ENCODE measurements at places on chromosomes 5 and 9.

- no peak for DNase-seq
Observed at GRCh38 chr5:123485275-123485674, 26.7 kb upstream of the CSNK1G3 start.

DNA sequence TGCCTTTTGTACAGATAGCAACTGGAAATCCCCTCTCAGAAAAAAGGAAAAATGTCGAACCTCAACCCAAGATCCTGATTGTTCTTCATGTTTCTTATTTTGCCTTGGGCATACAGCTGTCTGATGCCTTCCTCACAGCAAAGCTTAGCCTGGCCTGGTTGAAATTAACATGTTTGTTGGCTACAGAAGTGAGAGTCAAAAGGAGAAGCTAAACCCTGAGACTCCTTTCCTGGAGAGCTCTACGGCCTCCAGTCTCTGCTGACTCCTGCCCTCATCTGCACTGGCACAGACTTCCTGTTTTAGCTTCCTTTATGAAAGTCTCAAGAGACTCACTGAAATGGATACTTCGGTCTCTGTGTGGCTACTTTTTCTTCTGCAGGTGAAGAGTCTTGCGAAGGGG is 186.7 kb downstream of the PARP8 start:
- DNase-seq: no peak

DNA sequence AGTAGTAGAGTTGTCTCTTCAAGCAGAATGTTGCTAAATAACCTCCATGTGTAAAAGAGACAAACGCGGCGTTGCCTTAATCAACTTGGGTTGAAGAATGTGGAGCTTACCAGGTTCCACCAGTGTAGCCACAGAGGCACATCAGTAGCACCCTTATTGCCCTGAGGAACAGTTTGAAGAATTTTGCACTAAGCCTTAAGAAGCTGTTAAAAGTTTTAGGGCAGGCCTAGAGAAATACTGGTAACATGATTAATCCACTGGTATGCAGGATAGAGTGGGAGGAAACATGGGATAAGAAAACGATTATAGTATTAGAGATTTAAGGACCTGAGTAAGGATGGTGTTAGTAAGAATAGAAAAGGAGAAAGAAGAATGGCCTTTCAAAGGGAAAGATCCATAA is 100.6 kb downstream of the ZCCHC7 start:
- no peak for DNase-seq

DNA sequence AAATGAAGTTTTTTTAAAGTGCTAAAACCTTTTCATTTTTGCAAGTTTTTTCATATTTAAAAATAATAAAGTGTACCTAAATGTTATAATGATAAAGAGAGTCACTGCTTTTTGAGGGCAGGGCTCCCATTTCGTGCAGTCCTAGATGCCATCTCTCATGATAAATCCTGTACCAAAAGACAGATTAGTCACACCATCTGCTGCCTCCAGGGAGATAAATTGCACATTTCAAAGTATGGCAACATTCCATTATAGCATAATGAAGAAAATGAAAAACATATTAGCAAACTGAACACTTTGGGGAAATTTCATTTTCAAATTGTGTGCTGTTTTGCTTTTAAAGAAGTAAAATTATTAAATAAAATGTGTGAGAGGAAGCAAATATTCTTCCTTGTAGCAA is 257.2 kb downstream of the KIAA0825 start:
- no peak for DNase-seq

- no peak for DNase-seq
Observed at GRCh38 chr5:56251440-56251839, 18.3 kb upstream of the ANKRD55 start.

DNA sequence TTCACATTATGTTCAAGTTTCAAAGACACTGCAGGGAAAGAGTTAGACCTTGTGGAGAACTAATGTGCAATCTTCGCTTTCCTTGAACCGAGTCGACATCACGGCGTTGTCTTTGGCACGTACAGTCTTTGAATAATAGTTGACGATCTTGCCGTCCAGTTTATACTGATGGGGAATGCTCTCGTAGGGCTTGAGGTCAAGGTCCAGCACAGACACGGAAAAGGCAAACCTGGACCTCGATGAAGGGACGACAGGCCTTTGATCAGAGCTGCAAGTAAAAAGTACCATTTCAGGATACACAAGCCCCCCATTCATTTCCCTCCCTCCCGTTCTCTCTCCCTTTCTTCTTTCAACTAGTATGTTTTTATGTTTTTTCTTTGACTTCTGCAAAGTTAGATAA is 54.1 kb downstream of the IPPK start:
- DNase-seq: no peak

DNA sequence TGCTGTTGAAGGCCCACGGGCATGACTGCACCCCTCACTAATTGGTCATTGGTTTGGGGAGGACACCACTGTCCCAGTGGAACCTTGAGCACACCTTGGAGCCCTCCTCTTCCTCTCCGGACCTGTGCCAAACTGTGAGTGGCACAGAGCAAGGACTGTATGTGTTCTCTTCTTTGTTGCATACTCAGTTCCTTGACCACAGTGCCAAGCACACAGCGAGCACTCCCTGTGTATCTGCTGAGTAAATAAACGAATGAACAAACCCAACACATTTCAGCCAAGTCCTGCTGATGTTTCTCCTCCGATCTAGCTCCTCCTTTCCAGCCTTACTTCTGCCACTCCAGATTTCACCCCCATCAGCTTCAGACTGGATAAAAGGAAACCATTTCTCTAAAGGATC is 2.7 kb upstream of the TRIM52 start:
- no peak for DNase-seq

DNA sequence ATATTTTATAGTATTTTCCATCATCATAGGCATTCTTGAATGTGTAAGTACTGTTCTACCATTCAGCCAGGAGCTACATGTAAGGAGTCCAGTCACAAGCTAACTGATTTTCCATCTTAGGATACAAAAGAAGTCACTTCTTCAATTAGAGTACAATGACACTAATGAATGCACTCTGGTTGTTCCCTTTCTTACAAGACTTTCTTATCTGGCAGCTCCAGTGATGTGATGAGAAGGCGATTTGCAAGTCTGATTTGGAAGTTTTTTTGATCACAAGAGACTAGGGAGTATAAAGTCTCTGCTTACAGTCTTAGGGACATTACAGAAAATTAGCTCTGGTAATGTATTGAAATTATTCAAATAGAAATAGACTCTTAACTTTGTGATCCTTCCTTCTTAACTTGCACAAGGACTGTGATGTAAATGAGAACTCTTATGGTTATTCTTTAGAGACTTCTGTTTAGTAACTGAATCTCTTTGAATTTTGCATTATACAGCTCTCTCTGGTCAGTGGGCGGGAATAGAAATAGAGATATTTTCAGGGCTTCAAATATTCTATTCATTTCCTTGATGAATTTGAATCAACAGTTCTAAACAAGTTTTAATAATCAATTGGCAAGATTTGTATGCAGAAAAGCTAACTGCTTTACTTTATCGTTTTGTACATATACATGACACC is 130.4 kb upstream of the CDH6 start:
- DNase-seq: no peak

GRCh38 chr5:157468293-157468965 is 8.4 kb downstream of the NIPAL4 start:
- DNase-seq: no peak

DNA sequence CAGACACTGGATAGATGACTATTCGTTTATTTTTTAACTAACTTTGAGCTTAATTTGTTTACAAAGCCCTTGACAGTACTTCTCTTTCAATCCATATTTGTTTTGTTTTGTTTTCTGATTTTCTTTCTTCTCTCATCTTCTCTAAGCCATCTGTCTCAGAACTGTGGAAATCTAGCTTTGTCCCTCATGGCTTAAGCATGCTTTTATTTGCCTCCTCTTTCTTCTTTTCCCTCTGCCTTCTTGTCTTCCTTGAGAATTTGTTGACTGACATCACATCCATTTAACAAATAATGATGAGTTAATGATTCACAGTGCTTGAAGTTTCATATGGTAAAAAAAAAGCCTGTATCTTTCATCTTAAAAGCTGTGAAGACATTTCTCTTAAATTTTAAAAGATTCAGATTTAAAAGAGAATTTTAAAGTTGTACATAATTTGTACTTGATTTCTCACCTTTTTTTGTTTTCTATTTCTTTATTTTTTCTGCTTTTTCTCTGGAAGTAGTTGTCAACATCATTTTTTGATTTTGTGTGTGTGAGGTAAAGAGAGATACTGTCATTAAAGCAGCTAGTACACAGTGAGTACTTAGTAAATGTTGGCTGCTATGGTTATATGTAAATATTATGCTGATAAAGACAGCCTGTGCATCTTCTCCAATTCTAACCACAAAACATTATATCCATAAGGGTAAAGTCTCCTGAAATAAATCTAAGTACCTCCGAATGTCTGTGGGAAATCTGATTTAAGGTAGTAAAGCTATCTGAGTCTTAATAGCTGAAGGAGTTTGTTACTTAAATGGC is 13.9 kb upstream of the SGCD start:
- DNase-seq: no peak

- DNase-seq: no peak
Observed at GRCh38 chr5:170223906-170224305, 8.9 kb upstream of the C5orf58 start.

DNA sequence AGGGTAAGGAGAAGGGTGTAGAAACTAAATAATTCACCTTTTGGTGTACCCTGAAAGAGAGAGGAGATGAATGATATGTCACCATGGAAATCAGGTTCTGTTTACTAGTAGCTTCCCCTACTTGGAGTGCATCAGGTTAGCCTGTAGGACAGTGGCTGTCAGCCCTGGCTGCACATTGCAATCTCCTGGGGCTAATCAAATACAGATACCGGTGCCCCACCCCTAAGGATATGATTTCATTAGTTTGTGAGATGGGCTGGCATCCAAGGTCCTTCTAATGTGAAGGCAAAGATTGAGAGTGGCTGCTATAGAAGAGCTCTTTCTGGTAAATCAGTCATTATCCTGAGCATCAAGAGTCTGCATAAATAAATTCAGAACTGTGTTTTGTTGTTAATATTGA is 47.2 kb downstream of the INSYN2B start:
- DNase-seq: no peak

- DNase-seq: no peak
Observed at GRCh38 chr9:4970970-4971641, 14.0 kb upstream of the JAK2 start.

DNA sequence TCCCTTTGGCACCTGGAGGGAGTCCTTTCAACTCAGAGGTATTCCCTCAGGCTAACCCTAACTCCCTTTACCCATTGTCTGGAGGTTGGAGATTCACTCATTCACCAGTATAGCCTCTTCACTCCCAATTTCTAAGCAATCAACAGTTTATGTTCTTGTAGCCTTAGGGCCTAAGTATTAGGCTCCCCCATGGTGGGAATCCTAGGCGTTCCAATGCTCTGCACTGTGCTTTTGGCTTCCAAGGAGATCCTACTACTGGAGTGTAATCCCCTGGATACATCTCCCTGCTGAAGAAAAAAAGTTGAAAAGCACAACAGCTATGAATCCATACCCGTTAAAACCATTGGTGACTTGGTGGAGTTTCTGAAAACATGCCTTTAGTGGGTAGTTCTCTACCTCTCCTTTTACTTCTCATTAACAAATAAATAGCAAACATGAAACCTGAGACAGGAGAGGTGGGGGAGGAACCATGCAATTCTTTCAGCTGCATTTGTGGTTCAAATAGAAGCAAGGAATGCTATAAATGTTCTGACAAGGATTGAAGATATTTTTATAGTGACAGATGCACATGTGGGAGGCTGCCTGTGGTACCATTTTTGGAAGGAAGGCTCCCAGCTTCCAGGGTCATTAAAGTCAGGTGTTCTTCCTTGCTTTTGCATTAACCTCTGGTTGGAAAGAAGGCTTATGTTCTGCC is 397.1 kb downstream of the DMAC1 start:
- no peak for DNase-seq

DNA sequence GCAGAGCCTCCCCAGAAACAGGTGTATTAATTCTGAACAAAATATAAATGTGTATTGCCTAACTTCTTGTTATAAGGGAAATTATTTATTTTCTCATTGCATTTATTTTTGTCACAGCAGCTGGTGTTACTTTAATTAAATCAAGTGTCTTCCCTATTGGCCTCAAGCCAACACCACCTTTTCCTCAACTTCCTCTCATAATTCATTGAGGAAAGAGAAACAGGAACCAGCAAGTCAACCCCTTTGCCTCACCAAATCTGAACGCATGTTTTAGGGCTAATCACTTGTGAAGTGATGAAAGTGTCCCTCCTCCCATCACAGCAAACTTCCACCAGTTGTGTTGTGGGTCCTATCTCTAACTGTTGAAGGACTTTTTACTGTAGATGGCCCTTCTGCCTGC is 73.1 kb downstream of the DIRAS2 start:
- no peak for DNase-seq
